ENCODE measurements at places on chromosomes 4 and X. TPM values are rescaled to one million over a fixed set of nuclear protein-coding genes. Genes with fewer than 3 reads are reported as not detected.

Gene UBE2A
- 54.2 TPM for total RNA-seq

Gene FGF2
- 27.7 TPM for total RNA-seq

Gene PNMA6E
- total RNA-seq, result not detected

Gene OTC
- total RNA-seq, result not detected

Gene TMEM184C
- 28.8 TPM for total RNA-seq

DNA sequence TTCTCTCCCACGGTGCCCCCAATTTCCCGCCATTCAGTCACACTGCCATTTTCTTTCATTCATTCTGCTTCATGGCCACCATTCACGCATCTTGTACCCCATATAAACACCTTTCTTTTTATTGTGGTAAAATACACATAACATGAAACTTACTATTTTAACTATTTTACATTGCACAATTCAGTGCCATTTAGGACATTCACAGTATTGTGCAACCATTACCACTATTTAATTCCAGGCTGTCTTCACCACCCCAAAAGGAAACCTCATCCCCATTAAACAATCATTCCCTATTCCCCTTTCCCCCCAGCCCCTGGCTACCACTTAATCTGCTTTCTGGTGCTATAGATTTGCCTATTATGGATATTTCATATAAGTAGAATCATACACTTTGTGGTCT, 15.9 kb downstream of the SPACA5 start:
- H3K36me3 ChIP-seq, result no peaks in the 10 kb centered on the region
- no peak overlapping the region for H3K4me3 ChIP-seq
- no peak overlapping the region for H3K27ac ChIP-seq
- no peaks in the 10 kb centered on the region for H3K4me1 ChIP-seq

Gene ABCB7
- 47.9 TPM for total RNA-seq

DNA sequence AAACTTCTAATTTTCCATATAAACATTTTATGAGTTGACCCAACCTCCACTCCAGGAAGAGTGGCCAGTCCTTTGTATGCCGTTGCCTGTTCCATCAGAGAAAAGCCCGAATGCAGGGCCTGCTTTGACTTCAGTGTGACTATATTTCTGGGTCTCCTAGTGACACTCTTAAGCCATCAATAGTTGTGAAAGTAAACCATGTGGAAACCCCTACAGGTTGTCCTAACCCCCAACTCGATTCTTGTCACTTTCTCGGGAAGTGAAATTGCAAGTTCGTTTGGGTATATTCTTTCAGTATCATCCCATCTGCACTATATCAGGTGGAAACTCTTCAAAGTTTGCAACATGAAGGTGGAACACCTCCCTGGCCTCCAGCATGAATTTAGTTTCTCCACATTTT, 52.8 kb downstream of the EFHC2 start:
- no peak overlapping the region for H3K27ac ChIP-seq
- no peaks in the 10 kb centered on the region for H3K4me1 ChIP-seq
- DNase-seq, result no peak
- H3K36me3 ChIP-seq, result no peaks in the 10 kb centered on the region
- no peaks in the 10 kb centered on the region for H3K27me3 ChIP-seq
- no peak overlapping the region for H3K4me3 ChIP-seq

Gene SMAD1
- 44.3 TPM for total RNA-seq

All from neural progenitor cell (in vitro differentiated cells).